A549 treated with CORT108297 at 1 μM for 4 hours (cell line): ENCODE measurements at places on chromosomes 1 and 21. TPM values are rescaled to one million over a fixed set of nuclear protein-coding genes. Genes with fewer than 3 reads are reported as not detected.

Gene EDN2
- total RNA-seq = 6.9 to 11.0 TPM (median 10.3 TPM) in 5 replicates

Gene MKNK1
- total RNA-seq = 16.8 to 18.5 TPM (median 17.7 TPM) in 5 replicates

Gene ICOSLG
- 2.1 to 3.3 TPM (median 3.1 TPM) in 5 replicates for total RNA-seq

Gene IER5
- 32.3 to 55.8 TPM (median 48.6 TPM) in 5 replicates for total RNA-seq

Gene RIMKLA
- total RNA-seq = 0.69 to 1.2 TPM (median 0.84 TPM) in 5 replicates

Gene CR1
- not detected in 5 replicates for total RNA-seq
